Colonic mucosa (tissue), 4 donors: ENCODE measurements at places on chromosomes 7 and 10. TPM values are rescaled to one million over a fixed set of nuclear protein-coding genes. Genes with fewer than 3 reads are reported as not detected.

The ARL5B gene
- 31.2 TPM for total RNA-seq

DNA sequence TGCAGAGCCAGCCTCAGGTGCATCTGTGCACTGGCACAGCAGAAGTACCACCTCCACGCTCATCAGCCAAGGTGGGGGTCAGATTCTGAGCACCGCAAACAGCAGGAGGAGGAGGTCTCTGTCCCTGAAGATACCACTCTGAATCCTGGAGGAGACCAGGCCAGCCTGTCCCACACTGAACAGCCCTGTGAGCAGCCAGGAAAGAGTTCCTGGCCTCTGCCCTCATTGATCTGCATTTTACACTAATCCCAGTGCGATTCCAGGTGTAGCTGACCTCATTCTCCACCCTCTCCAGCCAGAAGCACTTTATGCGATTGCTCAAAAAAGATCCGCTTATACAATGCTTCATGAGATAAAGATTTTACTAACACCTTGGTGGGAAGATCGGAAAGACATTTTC lies 99.1 kb upstream of the CACUL1 start:
- H3K27ac ChIP-seq, result no peak overlapping the region
- DNase-seq, result no peak
- no peaks in the 10 kb centered on the region for H3K36me3 ChIP-seq

- no peaks in the 10 kb centered on the region for H3K27me3 ChIP-seq
- H3K4me3 ChIP-seq, result no peak overlapping the region
- no peaks in the 10 kb centered on the region for H3K36me3 ChIP-seq
- no peaks in the 10 kb centered on the region for H3K4me1 ChIP-seq
- DNase-seq, result no peak
- H3K27ac ChIP-seq, result no peak overlapping the region
These were observed 60.0 kb upstream of the LRGUK start for GRCh38 chr7:134067164-134067563.

GRCh38 chr10:114713525-114714090 lies 55.5 kb upstream of the ABLIM1 start:
- H3K4me1 ChIP-seq, result no peaks in the 10 kb centered on the region
- no peak overlapping the region for H3K27ac ChIP-seq
- H3K36me3 ChIP-seq, result no peaks in the 10 kb centered on the region
- no peak for DNase-seq
- no peak overlapping the region for H3K4me3 ChIP-seq
- no peaks in the 10 kb centered on the region for H3K27me3 ChIP-seq
